ENCODE measurements at places on chromosomes 2 and 18.

- DNase-seq = no peak
Measured at GRCh38 chr2:208025814-208026184, 472 bp upstream of the PLEKHM3 start.

- DNase-seq = no peak
Measured at GRCh38 chr18:45243340-45244110, 371.8 kb upstream of the SLC14A2 start.

- no peak for DNase-seq
Measured at GRCh38 chr18:48860269-48861180, 90.2 kb downstream of the SMAD7 start.

DNA sequence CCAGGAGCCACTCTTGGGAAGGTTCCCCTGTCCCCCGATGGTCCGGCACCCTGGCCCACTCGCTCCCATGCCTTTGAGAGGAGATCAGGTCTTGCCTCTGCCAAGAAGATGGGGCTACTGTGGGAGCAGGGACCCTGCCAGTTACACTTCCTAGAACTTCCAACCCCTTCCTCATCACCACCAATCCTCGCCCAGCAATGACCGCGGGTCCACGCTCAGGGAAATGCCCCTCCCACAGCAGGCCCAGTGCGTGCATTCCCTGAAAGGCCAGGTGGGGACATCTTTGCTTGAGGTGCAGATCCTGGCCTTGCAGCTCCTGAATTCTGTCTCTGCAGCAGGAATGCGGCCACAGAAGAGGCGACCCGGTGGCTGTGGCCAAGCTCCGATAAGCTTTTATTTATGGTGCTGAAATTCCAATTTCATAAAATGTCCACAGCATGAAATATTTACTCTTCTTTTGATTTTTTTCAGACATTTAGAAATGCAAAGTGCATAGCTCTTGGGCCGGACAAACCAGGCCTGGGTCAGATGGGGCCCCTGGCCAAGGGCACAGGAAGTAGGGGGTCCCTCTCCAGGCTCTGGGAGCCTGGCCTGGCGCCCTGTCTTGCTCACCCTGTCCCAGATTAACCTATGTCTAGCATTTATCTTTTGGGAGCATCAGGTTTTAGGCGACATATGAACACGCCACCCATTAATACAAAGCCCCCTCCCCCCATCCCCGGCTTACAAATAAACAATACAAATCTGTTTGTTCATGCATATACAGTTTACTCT is 29.8 kb downstream of the PXDN start:
- no peak for DNase-seq

DNA sequence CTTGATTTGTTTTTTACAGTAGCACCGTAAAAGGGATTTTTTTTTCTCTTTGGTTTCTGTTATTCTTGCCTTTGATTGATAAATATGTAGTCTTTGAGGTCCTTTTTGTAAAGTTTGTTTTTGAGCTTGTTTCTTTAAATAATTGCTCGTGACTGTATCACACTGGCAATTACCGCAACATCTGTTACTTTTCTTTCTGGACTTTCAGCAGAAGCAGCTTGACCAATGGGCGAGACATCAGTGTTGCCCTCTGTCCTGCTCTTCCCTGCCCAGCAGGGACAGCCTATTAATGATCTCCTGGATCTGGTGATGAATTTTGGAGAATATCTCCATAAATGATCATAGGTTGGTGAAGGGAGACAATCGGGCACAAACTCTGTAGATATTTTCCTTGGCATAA is 74.9 kb downstream of the TDRD15 start:
- DNase-seq = no peak

DNA sequence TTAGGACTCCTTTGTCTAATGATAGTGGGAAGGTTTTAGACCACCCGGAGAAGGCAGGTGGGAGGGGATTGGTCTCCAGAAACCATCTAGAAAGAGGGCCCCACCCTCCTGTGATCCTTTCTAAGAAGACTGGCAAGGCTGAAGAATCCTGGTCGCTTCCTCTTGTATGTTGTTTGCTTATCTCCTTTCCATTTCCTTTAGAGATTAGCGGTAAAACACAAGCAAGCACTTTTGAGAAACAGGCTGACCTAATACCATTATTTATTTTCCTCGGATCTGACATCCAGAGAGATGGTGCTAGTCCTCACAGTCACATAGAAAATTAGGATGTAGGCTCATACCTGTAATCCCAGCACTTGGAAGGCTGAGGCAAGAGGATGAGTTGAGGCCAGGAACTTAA is 45.2 kb upstream of the SPRED2 start:
- no peak for DNase-seq

- no peak for DNase-seq
Measured at GRCh38 chr18:64919971-64920570, 771.2 kb upstream of the LINC00305 start.

DNA sequence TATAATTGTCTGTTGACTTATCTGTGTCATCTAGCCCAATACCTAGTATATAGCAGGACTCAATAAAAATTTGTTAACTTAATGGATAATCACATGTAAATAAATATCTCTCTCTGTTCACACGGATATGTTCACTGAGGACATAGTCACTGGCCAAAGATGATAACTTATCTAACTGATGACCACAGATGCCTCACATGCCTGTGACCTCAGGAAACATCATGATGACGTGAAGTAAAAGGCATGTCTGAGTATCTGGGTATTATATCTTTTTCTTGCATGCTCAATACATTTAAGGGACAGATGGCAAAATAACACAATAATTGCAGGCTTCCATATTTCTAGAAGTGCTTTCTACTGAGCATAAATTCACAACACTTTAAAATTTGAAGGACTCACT is 41.4 kb upstream of the PARD3B start:
- DNase-seq = no peak

- no peak for DNase-seq
Measured at GRCh38 chr2:31312898-31313297, 78.9 kb downstream of the EHD3 start.

DNA sequence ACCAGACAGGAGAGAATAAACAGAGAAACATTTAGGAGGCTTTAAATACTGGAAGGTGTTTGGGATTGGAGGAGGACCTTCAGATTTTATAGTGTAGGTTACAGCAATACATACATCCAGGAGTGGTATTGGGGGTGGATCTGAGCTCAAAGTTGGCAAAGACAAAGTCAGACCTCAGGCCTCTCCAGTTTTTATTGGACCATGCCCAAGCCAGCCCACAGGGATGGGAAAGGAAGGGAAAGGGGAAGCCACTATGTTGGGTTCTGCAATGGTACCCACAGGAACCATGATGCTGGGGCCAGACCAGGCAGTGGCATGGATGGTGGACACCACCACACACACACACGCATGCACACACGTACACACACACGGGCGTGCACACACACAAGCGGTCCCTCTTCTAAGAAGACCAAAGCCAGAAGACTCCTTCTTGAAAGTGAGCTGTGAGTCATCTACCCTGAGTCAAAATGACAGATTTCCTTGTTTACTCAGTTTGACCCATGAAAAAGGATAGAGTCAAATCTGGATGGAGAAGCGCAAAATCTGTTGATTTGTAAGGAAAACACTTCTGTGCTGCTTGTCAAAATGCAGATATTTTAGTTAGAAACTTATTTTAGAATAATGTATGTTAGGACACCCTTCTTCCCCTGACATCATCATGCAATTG is 87.9 kb downstream of the TRABD2A start:
- no peak for DNase-seq

GRCh38 chr2:28276076-28276618 is 116.5 kb upstream of the FOSL2 start:
- no peak for DNase-seq

- DNase-seq = no peak
Measured at GRCh38 chr18:48751727-48752468, 198.9 kb downstream of the SMAD7 start.

- no peak for DNase-seq
Measured at GRCh38 chr2:156986339-156986988, 271.0 kb upstream of the GALNT5 start.

DNA sequence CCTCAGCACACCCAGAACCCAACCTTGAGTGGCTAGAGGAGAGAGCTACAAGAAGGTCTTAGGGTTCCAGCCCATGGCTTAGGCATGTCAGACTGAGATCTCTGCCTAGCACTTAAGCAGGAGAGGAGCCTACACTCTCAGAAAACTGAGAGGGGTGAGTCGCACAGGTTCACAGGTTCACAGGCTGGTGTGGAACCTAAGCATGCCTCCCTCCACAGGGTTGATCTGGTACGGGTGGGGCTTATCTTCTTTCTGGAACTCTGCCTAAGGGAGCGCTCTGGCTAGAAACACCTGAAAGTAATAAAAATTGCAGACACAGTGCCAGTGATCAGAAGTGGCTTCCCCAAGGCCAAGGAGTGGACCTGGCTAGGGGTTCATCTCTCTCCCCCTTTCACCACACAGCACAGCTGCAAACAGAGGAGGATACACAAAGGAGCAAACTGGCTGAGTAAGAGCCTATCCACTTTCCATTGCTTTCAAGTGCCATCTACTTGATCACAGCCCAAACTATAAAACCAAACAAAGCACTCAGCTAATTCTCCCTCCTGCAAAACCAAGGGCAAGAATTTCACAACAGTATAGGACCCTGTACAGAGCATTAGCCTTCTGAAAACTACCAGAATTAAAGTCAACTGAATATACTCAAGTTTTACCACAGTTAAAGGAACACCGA is 481.9 kb upstream of the SETBP1 start:
- DNase-seq = no peak

GRCh38 chr2:118044103-118044716 is 30.3 kb upstream of the CCDC93 start:
- no peak for DNase-seq

- DNase-seq = no peak
Measured at GRCh38 chr2:144510294-144510991, 9.5 kb downstream of the ZEB2 start.

DNA sequence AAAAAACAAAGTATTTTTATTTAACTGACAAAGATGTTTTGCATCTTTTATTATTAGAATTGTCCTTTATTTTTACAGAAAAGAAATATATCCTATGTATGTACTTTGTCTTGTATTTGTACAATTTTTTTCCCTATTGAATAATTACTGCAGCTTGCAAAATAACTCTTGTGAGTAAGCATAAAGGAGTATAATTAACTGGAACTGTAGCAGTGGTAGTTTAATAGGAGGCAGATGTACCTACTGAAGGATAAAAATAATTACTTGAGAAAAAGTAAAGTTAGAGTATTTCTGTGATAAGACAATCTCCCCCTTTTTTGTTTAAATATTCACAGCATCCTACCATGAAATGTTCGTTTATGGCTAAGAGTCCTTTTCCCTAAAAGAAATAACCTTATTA is 34.7 kb downstream of the EHBP1 start:
- DNase-seq = no peak

DNA sequence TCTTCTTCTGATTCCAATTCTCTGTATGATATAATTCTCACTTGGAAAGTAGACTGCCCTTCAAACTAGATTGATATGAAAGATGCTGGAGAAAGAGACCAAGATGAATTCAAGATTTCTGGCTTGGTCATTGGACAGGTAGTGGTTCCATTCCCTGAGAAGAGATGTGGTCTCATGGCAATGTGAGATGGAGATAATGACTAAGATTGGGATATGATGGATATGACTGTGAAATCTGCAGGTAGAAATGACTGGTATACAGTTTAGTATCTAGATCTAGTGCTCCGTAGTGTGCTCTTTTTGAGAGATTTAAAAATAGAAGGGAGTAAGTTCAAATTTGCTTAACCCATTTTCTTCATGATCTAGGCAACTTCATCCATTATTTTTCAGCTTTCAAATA is 425.4 kb upstream of the TRIB2 start:
- DNase-seq = no peak

DNA sequence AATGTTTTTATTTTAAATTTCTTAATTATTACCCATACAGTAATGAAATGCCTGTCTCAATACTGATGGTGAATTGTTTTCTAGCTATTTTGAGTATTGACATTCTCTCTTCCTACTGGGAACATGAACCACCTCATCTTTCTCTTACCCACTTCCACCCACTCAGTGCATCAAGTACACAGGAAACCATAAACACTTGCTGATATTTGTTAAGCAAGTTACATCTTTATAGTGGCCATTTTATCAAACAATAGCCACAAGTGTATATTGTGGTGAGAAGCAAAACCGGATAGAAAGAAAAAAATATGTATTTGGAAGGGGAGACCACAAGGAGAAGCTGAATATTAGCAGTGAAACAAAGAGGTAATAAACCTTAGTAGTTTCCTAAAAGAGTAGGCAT is 368.1 kb upstream of the HNRNPA3 start:
- no peak for DNase-seq

DNA sequence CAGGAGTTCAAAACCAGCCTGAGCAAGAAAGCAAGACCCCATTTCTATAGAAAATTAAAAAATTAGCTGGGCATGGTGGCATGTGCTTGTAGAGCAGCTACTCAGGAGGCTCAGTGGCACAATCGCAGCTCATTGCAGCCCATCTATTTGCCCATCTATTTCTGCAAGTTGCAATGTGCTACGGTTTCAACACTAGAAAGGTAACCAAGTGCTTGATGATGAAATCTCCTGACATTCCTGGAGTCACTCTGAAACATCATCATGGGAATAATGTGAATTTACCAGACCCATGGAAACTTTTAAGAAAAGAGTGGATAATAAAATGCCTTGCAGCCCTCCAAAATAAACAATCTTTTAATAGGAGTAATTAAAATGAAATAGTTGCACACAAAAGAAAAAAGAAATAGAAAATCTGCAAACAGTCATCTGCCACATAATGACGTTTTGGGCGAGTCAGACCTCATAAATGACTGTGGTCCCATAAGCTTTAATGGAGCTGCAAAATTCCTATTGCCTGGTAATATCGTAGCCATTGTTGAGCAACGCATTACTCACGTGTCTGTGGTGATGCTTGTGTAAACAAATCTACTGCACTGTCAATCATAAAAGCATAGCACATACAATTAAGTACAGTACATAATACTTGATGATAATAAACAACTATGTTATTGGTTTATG is 46.6 kb upstream of the AMMECR1L start:
- DNase-seq = no peak

DNA sequence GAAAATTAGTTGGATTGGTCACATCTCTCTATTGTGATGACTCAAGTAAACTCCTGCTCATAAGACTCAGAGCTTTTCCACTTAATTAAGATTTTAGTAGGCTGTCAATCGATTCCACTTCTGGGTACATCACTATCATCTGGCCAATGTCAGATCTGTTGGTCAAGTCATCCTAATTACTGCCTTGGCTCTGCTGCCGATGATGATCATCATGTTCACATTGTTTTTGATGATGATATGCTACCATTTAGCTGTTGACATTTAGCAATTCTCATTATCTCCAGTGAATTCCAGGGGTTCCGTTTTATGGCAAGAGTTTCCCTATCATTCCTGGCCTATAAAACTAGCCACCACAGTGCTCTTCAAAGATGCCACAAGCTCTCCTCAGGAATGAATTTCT is 253.4 kb downstream of the IKZF2 start:
- no peak for DNase-seq

DNA sequence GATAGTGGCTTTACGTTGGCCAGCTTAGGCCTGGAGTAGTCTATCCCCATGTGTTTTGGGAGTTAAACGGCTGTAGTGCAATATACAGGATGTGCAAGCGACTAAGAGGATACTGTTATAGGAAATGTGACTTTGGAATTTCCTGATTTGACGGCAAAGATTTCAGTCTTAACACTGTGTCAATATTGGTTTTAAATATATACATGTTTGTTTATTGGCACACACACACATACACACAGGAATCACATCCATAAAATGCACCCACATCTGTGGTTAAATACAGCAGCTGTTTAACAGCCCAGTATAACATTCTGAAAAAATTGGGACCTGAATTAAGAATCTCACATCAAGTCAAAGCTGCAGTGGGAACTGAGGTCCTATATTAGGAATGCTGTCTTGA is 347.1 kb downstream of the TXNL1 start:
- no peak for DNase-seq
